Stimulated activated CD8-positive, alpha-beta memory T cell treated with anti-CD3 and anti-CD28 coated beads, Interleukin-7, amount 100 ng/mL, for 4 hours (primary cell): ENCODE measurements at places on chromosomes 3 and 15.

DNA sequence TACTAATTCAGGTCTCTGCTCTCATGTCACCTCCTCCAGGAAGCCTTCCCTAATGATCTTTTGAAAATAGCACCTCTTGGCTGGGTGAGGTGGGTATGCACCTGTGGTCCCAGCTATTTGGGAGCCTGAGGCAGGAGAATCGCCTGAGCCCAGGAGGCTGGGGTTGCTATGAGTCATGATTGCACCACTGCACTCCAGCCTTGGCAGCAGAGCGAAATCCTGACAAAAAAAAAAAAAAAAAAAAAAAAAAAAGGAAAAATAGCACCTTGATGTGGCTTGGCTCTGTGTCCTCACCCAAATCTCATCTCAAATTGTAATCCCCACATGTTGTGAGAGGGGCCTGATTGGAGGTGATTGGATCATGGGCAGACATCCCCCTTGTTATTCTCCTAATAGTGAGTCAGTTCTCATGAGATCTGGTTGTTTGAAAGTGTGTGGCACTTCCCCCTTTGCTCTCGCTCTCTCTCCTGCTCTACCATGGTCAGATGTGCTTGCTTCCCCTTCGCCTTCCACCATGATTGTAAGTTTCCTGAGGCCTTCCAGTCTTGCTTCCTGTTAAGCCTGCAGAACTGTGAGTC lies 11.2 kb upstream of the RNU6-1 start:
- no peak for DNase-seq

DNA sequence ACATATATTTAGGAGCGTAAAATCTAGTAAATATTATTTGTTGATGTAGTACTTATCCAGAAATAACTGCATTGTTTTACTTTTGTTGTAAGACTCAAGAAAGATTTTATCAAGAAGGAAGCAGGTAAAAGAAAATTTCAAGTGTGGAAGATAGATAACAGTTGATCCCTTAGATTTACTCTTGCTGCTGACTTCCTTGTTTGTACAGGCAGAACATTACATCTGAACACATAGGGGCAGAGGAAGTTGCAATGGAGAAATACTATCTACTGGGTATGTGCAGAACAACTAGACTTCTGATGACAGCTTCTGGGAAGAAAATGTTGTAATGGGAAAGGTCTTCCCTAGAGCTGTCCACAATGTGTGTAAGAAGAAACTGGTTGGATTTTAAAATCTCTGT lies 350.6 kb downstream of the NLGN1 start:
- no peak for DNase-seq

DNA sequence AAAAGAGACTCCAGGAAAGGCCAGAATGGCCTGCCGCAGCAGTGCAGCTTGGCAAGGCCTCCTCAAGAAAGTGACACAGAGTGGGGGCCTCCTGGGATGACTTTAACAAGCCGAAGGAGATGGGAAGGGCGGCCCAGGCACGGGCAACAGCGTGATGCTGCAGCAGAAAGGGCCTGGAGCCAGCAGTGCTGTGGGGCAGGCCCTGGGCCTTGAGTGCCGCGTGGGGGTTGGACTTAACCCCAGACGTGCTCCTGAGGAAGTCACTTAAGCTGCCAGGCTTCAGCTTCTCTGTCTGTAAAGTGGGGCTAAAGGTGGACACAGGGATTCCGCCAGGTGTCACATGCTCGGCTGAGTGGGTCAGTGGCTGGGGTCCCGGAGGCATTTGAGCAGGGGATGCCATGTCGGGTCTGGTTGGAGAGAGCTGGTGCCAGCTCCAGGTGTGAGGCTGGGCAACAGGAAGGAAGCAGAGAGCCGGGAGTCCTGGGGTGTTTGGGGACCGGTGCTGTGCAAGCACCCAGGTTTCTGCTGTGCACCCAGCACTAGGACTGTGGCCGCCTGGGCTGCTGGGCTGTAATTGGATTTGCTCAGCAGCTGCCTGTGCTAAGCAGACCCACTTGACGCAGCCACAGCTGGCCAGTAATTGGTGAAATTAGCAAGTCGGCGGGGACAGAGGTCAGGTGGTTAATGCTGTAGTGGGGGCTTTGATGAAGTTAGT lies 7.8 kb downstream of the DNAJB8 start:
- no peak for DNase-seq

- DNase-seq: no peak
These were observed 252.1 kb upstream of the PEX5L start for GRCh38 chr3:180288816-180289215.

DNA sequence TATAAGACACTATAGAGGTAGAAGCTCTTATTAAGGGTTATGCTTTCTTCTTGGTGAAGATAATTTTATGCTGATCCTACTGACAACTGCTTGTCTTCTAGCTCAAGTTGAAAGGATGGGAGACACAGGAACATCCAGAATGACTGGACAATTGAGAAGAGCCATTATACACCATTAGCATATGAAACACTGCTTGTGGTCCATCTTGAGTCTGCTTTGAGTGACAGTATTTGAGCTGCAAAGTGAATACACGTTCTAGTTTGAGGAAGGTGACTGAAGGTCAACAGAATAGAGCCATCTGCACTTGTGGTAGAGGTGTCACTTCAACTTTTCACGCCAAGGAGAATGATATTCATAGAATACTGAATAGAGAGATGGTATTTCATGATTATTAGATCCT lies 315.4 kb downstream of the MCTP2 start:
- DNase-seq: no peak

DNA sequence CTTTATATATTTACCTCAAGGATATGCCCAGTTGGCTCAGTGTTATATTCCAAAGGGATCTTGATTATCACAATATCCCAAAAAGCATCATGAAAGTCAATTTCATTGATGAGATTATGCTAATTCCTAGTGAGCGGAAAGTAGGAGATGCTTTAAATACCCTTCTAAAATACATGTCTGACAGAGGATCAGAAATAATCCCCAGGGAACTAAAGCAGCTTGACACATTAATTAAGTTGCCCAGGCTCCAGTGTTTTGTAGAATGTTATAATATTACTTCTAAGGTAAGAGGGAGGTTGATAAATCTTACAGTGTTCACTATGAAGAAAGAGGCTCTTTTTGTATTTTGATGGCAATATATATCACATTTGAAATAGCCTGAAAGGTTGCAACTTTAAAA lies 767.5 kb upstream of the ROBO1 start:
- no peak for DNase-seq

- DNase-seq: no peak
These were observed 50.9 kb upstream of the SPRED1 start for GRCh38 chr15:38201714-38202113.

GRCh38 chr3:168186293-168186983 lies 90.7 kb upstream of the GOLIM4 start:
- no peak for DNase-seq
